ENCODE measurements at places on chromosomes 3 and 15.

DNA sequence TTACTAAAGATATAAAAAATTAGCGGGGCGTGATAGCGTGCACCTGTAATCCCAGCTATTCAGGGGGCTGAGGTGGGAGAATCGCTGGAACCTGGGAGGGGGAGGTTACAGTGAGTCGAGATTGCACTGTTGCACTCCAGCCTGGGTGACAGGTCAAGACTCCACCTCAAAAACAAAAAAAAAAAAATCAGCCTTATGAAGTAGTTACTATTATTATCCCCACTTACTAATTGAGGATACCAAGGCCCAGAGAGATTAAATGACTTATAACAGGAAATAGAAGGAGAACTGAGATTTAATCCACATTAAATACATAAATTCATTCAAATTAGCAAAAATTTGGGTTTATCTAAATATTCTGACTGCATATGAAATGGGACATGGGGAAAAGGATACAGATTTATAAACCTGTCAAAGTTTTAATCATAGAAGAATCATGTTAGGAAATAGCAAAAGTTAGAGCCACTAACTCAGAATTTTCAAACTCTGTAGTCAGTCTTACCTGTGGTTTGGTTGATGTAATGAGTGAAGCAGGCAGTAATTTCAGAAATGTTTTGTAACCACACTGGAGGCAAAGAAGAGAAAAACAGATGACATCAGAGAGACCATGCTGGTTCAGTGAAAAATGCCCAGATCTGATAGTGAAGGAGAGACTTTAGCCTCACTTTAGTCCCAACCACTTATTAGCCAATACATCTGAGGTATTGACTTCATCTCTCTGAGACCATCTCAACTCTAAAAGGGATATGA lies 25.0 kb upstream of the ACAP2 start:
- no peak for DNase-seq

- DNase-seq = no peak
Observed at GRCh38 chr15:47796830-47797229, 79.5 kb downstream of the SEMA6D start.

DNA sequence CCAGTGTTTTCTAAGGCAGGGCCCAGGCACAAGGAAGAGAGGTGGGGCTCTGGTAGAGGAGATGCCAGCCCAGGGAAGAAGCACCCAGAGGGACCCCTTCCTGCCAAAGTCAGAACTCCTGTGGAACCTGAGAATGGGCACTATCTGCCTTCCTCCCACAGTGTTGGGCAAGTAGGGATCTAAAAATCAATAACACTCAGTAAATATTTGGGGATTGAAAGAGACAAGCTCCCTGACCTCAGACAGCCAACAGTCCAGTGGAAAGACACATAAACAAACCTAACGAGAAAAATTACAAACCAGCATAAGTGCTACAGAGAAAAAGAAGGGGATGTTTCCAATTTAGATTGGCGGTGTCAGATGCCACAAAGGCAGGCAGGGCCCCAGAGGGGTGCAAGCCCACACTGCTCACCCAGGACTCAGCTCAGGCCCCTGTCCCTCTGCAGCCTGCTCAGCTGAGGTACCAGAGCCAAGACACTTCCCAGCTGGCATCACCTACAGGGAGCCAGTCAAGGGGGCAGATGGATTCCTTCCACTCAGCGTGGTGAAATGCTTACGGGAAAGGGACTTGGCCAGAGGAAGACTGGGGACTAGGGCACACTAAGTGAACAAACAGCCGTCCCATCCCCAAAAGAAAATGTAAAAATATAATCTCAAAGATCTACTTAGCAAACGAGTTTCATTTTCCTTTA lies 15.9 kb downstream of the ADCY5 start:
- DNase-seq = no peak

GRCh38 chr3:8888301-8888915 lies 74.9 kb downstream of the RAD18 start:
- no peak for DNase-seq

GRCh38 chr3:124582621-124583395 lies 147.4 kb upstream of the UMPS start:
- DNase-seq = no peak

DNA sequence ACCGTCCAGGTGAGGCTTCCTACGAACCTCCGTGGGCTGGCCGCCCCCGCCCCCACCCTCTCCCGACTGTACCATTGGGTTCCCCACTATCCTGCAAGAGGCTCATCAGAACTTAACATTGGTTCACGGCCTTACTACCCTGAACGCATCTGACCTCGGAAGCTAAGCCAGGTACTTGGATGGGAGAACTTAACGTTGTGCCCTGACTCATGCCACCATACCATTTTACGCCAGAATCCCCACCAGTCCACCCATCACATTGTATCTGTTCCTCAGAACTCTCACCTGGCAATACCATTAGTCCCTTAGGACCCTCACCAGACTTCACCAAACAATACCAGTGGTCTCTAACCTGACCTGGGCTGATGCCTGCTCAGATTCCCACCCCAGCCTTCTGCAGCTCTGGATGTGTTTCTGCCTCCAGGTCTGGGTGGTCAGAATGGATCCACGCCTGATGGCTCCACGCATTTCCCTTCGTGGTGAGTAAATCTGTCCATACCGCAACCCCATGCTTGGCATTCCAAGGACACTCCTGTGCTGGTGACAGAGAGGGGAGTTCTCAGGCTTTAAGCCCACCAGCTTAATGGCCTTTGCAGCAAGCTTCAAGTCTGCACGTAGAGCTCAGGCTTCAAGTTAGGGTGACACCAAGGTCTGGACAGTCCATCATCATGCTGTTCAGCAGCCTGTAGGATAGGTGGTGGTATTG lies 562 bp downstream of the TCTA start:
- no peak for DNase-seq

- peak; percentile 59 for DNase-seq
Observed at GRCh38 chr15:30824518-30825195, 79.1 kb upstream of the FAN1 start.

- no peak for DNase-seq
Observed at GRCh38 chr15:100898152-100898490, 18.5 kb downstream of the ALDH1A3 start.

- no peak for DNase-seq
Observed at GRCh38 chr3:178686826-178687225, 150.6 kb downstream of the KCNMB2 start.

DNA sequence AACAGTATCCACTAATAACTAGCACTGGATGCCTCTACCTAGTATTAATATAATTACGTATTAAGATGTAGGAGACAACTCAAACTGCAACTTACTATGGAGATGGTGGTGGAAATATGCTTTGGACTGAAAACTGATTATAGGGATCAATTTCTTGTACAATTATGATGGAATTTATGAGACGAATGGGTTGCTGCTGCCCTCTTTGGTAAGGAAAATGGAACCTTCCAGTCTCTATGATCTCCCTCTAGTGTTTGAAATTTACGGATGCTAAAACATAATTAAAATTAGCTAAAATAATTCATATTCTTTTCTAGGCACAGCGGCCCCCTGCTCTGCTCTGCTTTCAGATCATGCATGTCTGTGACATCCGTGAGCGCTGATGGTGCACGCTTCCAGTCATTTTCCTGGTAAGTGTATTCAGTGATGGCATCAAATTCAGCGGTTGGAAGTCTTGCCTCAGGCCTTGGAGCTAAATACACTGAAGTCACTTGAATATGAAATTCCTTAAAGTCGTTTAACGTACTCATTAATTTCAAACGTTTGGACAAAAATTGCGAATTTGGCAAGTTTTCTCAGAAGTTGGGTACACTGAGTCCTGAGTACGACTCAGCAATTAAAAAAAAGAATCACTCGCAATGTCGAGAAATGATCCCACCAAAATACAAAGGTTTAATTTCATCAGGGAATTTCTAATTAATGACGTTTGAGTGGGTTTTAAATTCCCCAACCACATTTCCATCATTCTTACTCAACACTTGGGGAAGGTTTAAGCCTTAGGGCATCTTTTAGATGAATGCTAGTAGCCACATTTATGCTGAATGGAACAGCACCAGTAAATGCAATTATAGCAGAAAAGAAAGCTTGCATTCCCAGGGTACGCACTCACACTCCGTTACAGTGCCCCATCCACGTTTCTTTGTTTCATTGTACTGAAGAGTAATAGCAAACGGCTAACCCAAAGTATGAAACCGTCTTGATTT lies 132.6 kb downstream of the NR2F2 start:
- DNase-seq = no peak

DNA sequence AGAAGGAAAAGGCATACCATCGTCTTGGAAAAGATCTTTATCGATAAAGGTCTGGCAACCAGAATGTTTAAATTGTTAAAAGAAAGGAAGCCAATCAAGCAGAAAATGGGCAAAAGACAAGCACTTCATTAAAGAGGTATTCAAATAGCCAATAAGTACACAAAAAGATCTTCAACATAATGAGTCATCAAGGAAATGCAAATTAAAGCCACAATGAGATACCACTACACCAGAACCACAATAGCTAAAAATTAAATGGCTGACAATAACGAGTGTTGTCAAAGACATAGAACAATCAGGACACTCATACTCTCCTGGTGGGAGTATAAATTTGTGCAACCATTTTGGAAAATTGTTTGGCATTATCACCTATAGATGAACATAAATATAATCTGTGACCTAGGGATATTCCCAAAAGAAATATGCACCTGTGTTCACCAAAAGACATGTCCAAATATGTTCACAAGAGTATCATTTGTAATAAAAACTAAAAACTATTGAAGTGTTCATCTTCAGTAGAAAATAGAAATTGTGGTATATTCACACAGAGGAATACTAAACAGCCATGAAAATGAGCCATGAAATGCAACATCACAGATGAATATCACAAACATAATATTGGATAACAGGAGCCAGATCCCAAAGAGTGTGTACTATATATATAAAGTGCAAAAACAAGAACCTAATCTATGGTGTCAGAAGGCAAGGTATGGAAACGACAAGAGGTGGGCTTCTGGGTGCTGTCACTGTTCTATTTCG lies 14.4 kb upstream of the BTBD1 start:
- no peak for DNase-seq

- no peak for DNase-seq
Observed at GRCh38 chr3:143315766-143316165, 196.2 kb downstream of the CHST2 start.

DNA sequence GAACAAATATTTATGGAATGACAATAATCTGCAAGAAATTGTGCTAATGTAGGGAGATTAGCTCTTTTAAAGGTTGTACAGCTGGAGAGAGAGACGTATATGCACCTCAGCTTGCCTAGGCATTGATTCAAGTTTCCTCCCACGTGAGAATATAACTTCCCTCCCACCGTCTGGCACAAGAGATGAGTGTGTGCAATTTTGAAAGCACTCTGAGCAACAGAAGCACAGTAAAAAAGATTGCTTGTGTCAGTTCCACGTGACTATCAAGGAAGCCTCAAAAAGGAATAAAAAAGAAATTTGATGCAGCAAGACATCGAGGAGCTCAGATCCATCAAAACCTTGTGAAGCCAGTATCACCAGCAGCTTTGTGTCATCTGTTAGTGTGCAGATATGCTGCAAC lies 435.3 kb downstream of the TUSC7 start:
- no peak for DNase-seq

DNA sequence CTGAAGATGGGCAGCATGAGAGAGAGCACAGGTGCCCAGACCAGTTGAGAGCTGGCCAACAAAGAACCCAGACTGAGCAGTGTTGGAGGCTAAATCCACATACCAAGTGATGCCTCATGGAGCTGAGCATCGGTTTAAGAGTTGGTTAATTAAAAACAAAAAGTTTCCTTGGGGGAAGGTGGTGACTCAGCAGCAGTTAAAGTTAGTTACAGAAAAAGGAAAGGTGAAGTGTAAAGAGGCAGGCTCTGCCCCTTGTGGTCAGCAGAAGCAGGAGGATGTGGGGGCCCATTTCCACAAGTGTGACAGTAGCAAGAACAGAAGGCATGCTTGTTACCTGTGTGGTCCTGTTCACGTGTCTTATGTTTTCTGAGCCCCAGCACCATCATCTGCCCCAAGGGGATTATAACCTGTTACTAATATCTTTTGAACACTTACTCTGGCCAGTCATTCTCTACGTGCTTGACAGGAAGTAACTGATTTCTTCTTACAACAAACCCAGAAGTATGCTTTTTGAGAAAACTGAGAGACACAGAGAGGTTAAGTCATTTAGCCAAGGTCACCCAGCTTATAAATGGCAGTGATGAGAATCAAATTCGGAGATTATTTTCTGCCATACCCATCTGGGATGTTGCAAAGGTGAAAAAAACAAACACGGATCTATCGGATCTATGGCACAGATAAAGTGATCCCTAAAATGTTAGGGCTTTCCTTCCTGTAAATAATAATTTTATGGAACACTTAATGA lies 91.0 kb downstream of the EPHB1 start:
- DNase-seq = no peak

DNA sequence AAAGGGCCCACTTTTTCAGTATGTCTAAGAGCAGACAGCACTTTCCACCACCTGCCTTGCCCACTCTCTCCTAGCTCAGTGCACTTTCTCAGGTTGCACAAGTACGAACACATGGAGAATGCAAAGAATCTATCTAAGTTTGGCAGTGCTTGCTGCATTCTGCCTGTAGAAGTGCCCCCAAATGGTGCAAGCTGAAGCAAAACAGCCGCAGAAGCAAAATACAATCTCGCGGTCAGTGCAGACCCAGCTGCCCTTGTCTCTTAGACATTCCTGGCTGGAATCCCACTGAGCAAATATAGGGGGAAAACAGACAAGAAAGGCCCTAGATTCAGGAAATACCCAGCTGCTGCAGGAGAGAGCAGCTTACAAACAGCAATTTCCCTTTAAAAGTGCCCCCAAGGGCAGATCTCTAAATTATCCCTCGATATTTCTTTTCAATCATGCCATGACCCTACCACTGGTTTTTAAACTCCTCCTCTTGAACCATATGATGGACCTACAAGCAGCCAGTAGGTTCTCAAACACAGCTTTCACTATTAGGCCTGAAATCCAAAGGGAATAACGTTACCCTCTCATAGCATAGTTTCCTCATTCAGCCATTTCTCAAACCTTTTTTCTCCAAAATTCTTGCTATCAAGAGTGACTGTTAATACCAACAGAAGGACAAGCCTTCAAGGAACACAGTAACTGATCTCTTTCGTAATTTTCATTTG lies 67.0 kb downstream of the TNIK start:
- DNase-seq = no peak

DNA sequence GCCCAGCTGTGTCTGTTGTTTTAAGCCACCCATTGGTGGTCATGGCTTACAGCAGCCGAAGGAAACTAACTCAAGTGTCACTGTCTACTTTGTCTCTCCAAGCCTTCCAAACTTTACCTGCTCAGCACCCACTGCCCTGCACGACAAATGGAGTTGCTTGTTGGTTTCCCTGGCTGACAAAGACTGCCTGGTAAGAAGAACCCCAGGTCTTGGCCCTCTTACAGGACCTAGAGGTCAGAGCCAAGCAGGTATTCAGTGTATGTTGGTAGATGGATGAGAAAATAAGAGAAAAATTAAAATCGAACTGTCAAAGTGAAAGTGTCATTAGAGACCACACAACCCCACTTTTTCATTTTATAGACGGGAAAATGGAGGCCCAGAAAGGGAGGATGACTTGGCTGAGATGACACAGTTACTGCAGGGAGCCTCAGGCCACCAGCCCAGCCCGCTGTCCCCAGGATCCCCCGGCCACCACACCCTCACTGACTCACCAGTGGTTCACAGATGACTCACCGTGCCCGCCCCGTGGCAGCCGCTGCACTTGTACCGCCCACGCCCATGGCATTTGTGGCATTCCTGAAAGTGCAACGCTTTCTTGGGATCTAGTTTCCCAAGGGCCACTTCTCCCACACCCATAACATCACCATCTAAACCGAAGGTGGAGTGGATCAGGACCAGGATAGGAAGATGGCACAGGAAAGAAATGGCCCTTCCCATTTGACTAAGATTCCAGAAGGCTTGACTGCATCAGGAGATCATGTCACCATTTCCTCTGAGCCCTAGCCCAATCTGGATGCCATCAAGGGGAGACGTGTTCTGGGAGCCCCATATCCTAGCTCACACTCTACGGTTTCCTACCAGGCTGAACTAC lies 15.2 kb downstream of the SSUH2 start:
- no peak for DNase-seq
